ENCODE measurements at places on chromosomes 12 and 14. TPM values are rescaled to one million over a fixed set of nuclear protein-coding genes. Genes with fewer than 3 reads are reported as not detected.
A peak's percentile ranks its signal among the peaks of the same experiment; 100 is the strongest.

- H3K4me1 ChIP-seq, result no peaks in the 10 kb centered on the region
- peak; percentile 42 for DNase-seq
- H3K27me3 ChIP-seq, result no peaks in the 10 kb centered on the region
- H3K27ac ChIP-seq, result no peak overlapping the region
- H3K36me3 ChIP-seq, result no peaks in the 10 kb centered on the region
Measured at GRCh38 chr14:105409364-105409763, 10.3 kb upstream of the MTA1 start.

The HOXC10 gene
- total RNA-seq, result 32.0 TPM

DNA sequence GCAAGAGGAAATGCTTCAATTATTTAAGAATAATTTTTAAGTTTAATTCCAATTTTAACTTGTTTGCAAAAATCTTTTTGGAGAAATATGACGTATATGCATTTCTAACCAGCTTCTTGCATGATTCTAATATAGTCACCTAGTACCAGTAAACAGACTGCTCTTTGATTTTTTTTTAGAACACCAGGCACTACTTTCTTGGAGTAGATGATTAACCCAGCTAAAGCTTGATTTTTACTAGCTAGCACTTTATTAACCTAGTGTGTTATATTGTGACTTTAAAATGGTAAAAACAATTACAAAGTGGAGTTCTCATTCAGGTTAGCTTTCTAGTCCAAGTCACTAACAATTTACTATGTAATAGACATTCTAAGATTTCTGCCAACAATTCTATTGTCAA is 32.6 kb upstream of the FGD4 start:
- no peak for DNase-seq
- H3K36me3 ChIP-seq, result no peaks in the 10 kb centered on the region
- H3K27ac ChIP-seq, result no peak overlapping the region
- H3K27me3 ChIP-seq, result no peaks in the 10 kb centered on the region
- H3K4me1 ChIP-seq, result no peaks in the 10 kb centered on the region

The RNASE2 gene
- total RNA-seq, result 4.5 TPM

The KLHDC1 gene
- total RNA-seq, result 10.1 TPM

The SLC5A8 gene
- total RNA-seq, result not detected

The GRIP1 gene
- total RNA-seq, result 3.4 TPM

The NTS gene
- total RNA-seq, result not detected

GRCh38 chr12:49664591-49665239 is 41.4 kb downstream of the PRPF40B start:
- no peaks in the 10 kb centered on the region for H3K27me3 ChIP-seq
- no peak overlapping the region for H3K4me3 ChIP-seq
- no peaks in the 10 kb centered on the region for H3K36me3 ChIP-seq

The HCAR2 gene
- total RNA-seq, result 0.51 TPM

DNA sequence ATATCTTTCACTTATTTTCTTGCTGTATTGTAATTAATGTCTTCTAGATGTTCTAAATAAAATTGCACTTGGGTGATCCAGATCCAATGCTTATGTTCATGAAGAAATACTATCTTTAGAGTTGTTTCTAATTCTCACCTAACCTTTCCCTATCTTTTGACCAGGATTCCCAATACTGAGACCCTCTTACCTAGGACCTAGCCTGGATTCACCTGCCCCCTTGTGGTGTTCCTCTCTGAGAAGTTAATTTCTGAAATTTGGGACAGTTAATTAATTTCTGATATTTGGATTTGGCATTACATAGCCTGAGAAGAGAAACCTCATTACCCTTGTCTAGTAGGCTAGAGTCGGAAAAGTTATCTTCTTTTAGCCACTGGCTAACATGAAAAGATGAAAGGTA is 29.5 kb downstream of the FOXA1 start:
- H3K27ac ChIP-seq, result no peak overlapping the region
- H3K4me1 ChIP-seq, result no peaks in the 10 kb centered on the region
- DNase-seq, result no peak
- no peaks in the 10 kb centered on the region for H3K36me3 ChIP-seq
- no peaks in the 10 kb centered on the region for H3K27me3 ChIP-seq

The NKX2-1 gene
- not detected for total RNA-seq

GRCh38 chr12:69509904-69510827 is 40.0 kb downstream of the FRS2 start:
- no peak overlapping the region for H3K27ac ChIP-seq
- no peak overlapping the region for H3K4me3 ChIP-seq
- no peaks in the 10 kb centered on the region for H3K36me3 ChIP-seq
- H3K27me3 ChIP-seq, result no peaks in the 10 kb centered on the region
- H3K4me1 ChIP-seq, result no peaks in the 10 kb centered on the region

DNA sequence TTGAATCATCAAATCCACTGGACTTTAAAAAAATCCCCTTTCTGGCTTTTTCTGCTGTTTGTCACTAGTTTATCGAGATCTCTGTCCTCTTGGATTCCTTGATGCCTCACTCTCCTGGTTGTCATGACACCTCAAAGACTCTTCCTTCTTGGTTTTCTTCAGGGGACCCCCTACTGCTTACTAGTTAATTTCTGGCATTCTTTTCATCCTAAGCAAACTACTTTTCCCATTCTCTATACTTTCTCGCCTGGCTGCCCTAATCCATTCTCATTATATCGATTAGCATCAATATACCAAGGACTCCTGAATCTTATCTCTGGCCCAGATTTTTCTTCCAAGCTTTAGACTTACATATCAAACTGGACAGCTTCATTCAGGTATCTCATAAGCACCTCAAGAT is 98.6 kb downstream of the NEDD1 start:
- H3K4me1 ChIP-seq, result no peaks in the 10 kb centered on the region
- no peaks in the 10 kb centered on the region for H3K36me3 ChIP-seq
- H3K27me3 ChIP-seq, result no peaks in the 10 kb centered on the region
- no peak for DNase-seq

- H3K4me1 ChIP-seq, result peaks cover 2% of the 10 kb centered on the region
- H3K36me3 ChIP-seq, result no peaks in the 10 kb centered on the region
- H3K27me3 ChIP-seq, result no peaks in the 10 kb centered on the region
- H3K4me3 ChIP-seq, result no peak overlapping the region
Measured at GRCh38 chr12:13101821-13102375, 1.6 kb downstream of the GSG1 start.

The NTF3 gene
- 21.8 TPM for total RNA-seq

The HAL gene
- total RNA-seq, result 1.4 TPM

DNA sequence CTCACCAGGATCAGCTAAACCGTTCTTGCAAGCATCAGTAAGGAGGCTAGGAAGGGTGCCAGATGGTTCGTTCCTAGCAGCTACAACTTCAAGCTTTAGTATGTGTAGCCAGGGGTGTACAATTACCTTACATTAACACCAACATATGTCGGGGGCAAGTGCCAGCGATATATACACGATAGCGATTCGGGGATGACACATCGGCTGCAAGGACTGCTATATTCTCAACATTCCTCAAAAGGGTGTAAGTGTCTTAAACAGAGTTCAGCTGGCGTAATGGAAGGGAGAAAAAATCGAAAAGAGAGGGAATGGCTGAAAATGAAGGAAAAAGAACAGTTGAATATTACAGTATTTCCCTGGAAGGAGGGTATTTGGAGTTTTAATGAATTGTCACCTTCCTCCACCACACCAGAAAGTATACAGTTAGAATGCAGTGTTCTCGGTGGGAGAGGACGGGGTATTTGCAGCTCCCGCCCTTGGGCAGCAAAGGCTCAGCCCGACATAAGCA is 545 bp downstream of the LIMA1 start:
- no peaks in the 10 kb centered on the region for H3K36me3 ChIP-seq
- H3K27ac ChIP-seq, result no peak overlapping the region
- H3K27me3 ChIP-seq, result no peaks in the 10 kb centered on the region
- DNase-seq, result no peak
- H3K4me1 ChIP-seq, result no peaks in the 10 kb centered on the region
- peak overlapping the region; percentile 67 for H3K4me3 ChIP-seq

GRCh38 chr14:55514819-55515490 is 65.1 kb upstream of the KTN1 start:
- no peaks in the 10 kb centered on the region for H3K4me1 ChIP-seq
- H3K36me3 ChIP-seq, result no peaks in the 10 kb centered on the region
- no peak for DNase-seq
- no peak overlapping the region for H3K27ac ChIP-seq
- H3K4me3 ChIP-seq, result no peak overlapping the region

DNA sequence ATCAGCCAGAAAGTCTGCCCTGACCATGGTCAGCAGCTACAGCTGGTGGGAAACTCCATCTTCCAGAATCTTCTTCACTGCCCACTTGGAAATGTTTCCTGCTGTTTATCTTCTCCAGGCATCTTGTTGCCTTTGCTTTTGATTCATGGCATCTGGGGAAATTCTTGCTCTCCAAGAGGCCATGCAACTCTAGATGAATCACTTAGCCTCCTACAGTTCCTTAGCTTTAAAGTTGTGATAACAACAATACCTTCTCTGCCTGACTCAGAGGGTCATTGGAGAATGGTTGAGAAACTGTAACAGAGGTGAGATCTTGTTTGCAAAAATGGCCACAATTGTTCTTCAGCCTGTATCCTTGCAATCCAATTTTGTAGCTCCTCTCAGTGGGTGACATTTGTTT is 121.0 kb upstream of the VRK1 start:
- DNase-seq, result no peak
- no peaks in the 10 kb centered on the region for H3K36me3 ChIP-seq
- no peaks in the 10 kb centered on the region for H3K27me3 ChIP-seq
- H3K27ac ChIP-seq, result no peak overlapping the region
- no peaks in the 10 kb centered on the region for H3K4me1 ChIP-seq

GRCh38 chr14:51554953-51555352 is 96.8 kb upstream of the FRMD6 start:
- no peaks in the 10 kb centered on the region for H3K27me3 ChIP-seq
- H3K36me3 ChIP-seq, result no peaks in the 10 kb centered on the region
- no peak overlapping the region for H3K4me3 ChIP-seq
- no peak overlapping the region for H3K27ac ChIP-seq
- H3K4me1 ChIP-seq, result no peaks in the 10 kb centered on the region
- DNase-seq, result no peak

DNA sequence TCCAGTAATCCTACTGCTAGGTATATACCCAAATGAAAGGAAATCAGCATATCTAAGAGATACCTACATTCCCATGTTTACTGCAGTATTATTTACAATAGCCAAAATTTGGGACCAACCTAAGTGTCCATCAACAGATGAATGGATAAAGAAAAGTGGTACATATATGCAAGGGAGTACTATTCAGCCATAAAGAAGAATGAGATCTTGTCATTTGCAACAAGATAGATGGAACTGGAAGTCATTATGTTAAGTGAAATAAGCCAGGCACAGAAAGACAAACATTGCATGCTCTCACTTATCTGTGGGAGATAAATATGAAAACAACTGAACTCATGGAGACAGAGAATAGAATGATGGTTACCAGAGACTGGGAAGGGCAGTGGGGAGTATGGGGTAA is 109.5 kb downstream of the INSM2 start:
- DNase-seq, result no peak
- H3K27ac ChIP-seq, result no peak overlapping the region
- H3K4me1 ChIP-seq, result no peaks in the 10 kb centered on the region
- peaks cover 2% of the 10 kb centered on the region for H3K36me3 ChIP-seq
- H3K4me3 ChIP-seq, result no peak overlapping the region
- no peaks in the 10 kb centered on the region for H3K27me3 ChIP-seq

- H3K27ac ChIP-seq, result no peak overlapping the region
- H3K27me3 ChIP-seq, result no peaks in the 10 kb centered on the region
- no peaks in the 10 kb centered on the region for H3K36me3 ChIP-seq
- no peak for DNase-seq
Measured at GRCh38 chr14:67158566-67158965, 30.7 kb upstream of the GARIN2 start.

- no peaks in the 10 kb centered on the region for H3K27me3 ChIP-seq
- no peak overlapping the region for H3K4me3 ChIP-seq
- no peak overlapping the region for H3K27ac ChIP-seq
- no peak for DNase-seq
Measured at GRCh38 chr12:4829161-4829792, 80.4 kb upstream of the KCNA1 start.

DNA sequence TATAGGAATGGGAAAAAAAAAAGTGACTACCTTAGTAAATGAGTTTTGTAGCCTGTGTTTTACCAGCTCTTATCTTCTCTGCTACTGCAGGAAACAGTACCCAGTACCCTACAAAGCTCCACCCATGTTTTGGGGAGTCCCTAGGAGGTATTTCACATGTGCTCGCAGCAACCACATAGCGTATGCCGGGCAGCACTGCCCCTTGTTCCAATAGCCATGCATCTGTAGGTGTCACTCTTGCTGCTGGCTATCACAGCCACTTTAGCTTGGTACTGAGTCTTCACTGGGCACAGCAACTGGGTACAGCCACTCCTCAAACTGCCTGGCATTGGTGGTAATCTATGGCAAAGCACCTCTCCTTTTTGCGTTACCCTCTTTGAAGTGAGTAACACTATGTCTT is 2.0 kb upstream of the MDM1 start:
- H3K4me3 ChIP-seq, result no peak overlapping the region
- no peaks in the 10 kb centered on the region for H3K36me3 ChIP-seq
- H3K4me1 ChIP-seq, result no peaks in the 10 kb centered on the region
- no peak overlapping the region for H3K27ac ChIP-seq
- H3K27me3 ChIP-seq, result no peaks in the 10 kb centered on the region
- no peak for DNase-seq

DNA sequence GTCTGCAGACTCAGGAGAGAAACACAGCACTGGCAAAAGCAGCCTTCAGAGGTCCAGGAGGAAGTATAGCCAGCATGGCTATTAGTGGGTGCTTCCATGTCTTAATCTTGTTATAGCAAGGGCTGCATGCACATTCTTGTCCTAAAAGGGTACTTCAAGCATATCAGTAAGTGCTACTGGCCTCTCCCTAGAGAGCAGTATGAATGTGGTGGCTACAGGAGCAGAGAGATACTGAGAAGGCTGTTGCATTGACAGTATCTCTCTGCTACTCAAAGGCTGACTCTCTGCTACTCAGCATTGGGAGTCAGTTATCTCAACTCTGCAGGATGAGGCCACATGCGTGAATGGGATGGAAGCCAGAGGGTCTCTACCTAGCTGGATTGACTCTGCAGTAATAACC is 2.0 kb downstream of the GARIN6 start:
- no peaks in the 10 kb centered on the region for H3K36me3 ChIP-seq
- no peak overlapping the region for H3K27ac ChIP-seq
- no peak for DNase-seq
- no peak overlapping the region for H3K4me3 ChIP-seq
- no peaks in the 10 kb centered on the region for H3K4me1 ChIP-seq

DNA sequence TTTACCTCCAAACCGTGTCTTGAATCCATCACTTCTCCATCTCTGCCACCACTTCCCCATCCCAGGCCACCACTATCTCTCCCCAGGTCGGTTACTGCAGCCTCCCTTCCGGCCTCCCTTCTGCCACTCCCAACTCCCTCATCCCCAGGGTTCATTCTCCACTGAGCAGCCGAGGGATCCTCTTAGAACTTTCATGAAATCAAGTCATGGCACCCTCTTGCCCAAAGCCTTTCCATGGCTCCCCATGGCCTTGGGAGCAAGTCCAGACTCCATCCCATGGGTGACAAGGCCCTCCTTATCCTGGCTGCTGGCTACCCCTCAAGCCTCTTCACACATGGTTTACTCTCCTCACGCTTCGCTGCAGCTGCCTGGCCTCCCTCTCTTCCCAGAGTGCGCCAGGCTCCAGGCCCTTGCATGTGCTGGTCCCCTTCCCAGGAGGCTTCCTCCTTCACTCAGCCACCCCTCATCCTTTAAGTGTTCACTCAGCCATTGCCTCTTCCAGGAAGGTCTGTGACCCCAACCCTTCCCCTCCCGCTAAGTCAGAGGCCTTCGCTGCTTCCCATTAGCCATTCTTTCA is 17.9 kb upstream of the SH2B3 start:
- no peak overlapping the region for H3K4me3 ChIP-seq
- no peaks in the 10 kb centered on the region for H3K4me1 ChIP-seq
- H3K27me3 ChIP-seq, result no peaks in the 10 kb centered on the region
- DNase-seq, result no peak
- no peak overlapping the region for H3K27ac ChIP-seq

Data from aorta (tissue), 5 donors.